HT-29 (cell line): ENCODE measurements at places on chromosomes 1 and 21. TPM values are rescaled to one million over a fixed set of nuclear protein-coding genes. Genes with fewer than 3 reads are reported as not detected.

DNA sequence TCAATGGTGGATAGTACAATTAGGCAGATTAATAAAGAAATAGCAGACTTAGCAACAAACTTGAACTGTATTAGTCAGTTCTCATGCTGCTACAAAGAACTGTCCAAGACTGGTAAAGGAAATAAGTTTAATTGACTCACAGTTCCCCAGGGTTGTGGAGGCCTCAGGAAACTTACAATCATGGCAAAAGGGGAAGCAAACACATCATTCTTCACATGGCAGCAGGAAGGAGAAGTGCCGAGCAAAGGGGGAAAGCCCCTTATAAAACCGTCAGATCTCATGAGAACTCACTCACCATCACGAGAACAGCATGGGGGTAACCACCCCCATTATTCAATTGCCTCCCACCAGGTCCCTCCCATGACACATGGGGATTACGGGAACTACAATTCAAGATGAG, 27.1 kb upstream of the PDE4B start:
- DNase-seq, result no peak

FAM72A gene
- 3.8 and 10.9 TPM in 2 replicates for total RNA-seq

- no peak for DNase-seq
Observed at GRCh38 chr1:167104256-167104633, 10.4 kb downstream of the STYXL2 start.

ANGPTL1 gene
- total RNA-seq, result not detected in 2 replicates

- no peak for DNase-seq
Observed at GRCh38 chr1:80418134-80418533, 1382.6 kb upstream of the ADGRL2 start.

GRCh38 chr1:231549733-231550447, 21.4 kb downstream of the TSNAX start:
- DNase-seq, result no peak

GRCh38 chr1:206589206-206589605, 23.1 kb downstream of the EIF2D start:
- no peak for DNase-seq

- DNase-seq, result no peak
Observed at GRCh38 chr1:160488347-160489058, 34.6 kb downstream of the SLAMF6 start.

- DNase-seq, result peak; percentile 36
Observed at GRCh38 chr1:87134625-87135328, 193.9 kb upstream of the LMO4 start.

GRCh38 chr1:101105877-101106276, 80.3 kb upstream of the DPH5 start:
- no peak for DNase-seq

GRCh38 chr1:154741741-154742495, 128.2 kb downstream of the KCNN3 start:
- DNase-seq, result peak; percentile 24

- DNase-seq, result no peak
Observed at GRCh38 chr1:151479462-151479861, 20.2 kb upstream of the POGZ start.

RUSC1 gene
- total RNA-seq, result 80.6 and 86.9 TPM in 2 replicates

MSH4 gene
- total RNA-seq, result 0.05 and 0.16 TPM in 2 replicates

GRCh38 chr21:34909492-34910292, 139.4 kb downstream of the RUNX1 start:
- DNase-seq, result no peak

DNA sequence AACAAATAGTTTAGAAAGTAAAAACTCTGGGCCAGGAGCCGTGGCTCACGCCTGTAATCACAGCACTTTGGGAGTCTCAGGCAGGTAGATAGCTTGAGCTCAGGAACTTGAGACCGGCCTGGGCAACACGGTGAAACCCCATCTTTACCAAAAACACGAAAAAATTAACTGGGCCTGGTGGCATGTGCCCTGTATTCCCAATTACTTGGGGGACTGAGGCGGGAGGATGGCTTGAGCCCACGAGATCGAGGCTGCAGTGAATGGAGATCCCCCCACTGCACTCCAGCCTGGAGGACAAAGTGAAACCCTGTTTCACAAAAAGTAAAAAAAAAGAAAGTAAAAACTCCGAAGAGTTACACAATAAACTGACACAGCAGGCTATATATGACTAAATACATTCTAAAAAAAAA, 10.6 kb downstream of the CEP170 start:
- no peak for DNase-seq

- no peak for DNase-seq
Observed at GRCh38 chr1:12610305-12610935, 7.6 kb downstream of the DHRS3 start.

COQ8A gene
- total RNA-seq, result 41.0 and 42.0 TPM in 2 replicates

- no peak for DNase-seq
Observed at GRCh38 chr1:167152192-167152876, 58.5 kb downstream of the STYXL2 start.

DNA sequence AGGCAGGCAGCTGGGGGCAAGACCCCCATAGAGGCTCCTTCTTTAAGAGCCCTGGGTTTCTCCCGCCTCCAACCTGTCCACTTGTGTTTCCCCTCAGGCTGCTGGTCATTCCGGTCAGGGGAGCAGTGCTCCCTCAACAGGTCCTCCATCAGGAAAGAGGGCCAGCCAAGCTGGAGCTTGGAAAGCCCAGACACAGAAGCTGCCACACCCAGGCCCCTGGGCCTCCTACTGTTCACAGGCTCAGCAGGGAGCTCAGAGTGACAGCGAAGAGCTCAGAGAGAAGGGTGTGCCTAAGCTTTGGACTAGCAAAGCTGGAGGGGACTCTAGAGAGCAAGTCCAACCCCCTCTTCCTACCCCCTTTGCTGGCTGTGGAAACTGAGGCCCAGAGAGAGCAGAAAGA, 10.3 kb upstream of the CDCP2 start:
- DNase-seq, result no peak

MAP1LC3C gene
- not detected in 2 replicates for total RNA-seq

GRCh38 chr21:39048064-39048463, 135.2 kb downstream of the PSMG1 start:
- peak; percentile 91 for DNase-seq

FGR gene
- total RNA-seq, result not detected in 2 replicates

DNA sequence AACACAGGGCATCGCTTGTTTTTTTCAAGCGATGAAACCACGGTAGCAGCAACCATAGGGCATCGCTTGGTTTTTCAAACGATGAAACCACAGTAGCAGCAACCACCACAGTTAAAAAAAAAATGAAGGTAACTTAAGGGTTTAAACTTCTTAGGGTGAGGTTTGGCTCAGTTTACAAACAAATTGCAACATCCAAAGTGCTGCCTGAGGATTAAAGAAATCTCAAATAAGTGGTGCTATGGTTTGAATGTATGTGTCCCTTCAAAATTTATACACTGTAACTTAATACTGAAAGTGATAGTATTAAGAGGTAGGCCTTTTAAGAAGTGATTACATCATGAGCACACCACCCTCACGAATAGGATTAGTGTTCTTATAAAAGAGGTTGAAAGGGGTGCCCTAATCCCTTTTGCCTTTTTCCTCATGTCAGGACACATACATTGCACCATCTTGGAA, 6.4 kb upstream of the GBP5 start:
- no peak for DNase-seq

DNA sequence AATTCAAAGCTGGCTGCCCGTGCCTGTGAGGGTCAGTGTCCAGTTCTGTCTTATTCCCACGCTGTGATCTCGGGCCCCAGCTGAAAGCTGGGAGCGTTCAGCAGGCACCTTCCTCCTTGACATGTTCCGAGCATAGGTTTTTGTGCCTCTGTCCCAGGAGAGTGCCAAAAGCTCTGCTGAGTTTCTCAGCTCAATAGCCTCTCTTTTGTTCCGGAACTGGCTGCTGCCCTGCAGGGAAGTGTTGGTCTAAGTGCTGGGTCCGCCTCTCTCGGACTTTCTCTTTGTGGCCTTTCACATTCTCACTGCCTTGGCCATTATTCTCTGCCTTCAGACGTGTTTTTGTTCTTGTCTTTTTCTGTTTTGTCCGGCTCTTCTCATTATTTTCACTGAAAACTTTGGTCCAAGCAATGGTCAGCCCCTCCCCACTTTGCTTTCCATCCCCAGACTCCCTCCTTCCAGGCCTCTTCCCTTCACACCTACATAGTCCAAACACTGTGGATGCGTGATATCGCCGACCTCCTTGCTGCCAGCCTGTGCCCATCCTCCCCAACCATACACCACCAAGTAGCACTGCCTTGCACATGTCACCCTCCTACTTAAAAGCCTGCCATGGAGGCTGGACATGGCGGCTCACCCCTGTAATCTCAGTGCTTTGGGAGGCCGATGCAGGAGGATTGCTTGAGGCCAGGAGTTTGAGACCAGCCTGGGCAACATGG, 233.8 kb downstream of the RHOU start:
- DNase-seq, result no peak

ARPC5 gene
- 110 and 113 TPM in 2 replicates for total RNA-seq

DNA sequence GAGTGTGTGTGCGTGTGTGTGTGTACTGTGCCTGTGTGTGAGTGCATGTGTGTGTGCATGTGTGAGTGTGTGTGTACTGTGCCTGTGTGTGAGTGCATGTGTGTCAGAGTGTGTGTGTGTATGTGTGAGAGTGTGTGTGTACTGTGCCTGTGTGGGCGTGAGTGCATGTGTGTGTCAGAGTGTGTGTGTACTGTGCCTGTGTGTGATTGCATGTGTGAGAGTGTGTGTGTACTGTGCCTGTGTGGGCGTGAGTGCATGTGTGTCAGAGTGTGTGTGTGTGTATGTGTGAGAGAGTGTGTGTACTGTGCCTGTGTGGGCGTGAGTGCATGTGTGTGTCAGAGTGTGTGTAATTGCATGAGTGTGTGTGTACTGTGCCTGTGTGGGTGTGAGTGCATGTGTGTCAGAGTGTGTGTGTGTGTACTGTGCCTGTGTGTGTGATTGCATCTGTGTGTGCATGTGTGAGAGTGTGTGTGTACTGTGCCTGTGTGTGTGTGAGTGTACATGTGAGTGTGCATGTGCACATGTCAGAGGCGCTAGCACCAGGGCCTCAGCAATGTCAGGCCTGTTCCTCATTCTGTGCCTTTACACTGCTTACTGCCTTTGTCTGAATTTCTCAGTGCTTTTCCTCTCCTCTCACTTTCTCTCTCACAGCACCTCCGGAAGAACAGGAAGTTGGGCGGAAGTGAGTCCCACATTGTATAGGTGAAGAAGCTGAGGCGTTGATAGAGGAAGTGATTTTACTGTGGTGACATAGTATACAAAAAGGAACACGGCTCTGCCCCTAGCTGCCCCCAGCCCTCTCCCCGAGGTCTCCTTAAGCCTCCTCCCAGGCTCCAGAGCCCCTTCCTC, 4.9 kb downstream of the SLC5A9 start:
- no peak for DNase-seq

GRCh38 chr1:97920276-97920831, 480 bp downstream of the DPYD start:
- DNase-seq, result peak; percentile 38

RBBP4 gene
- total RNA-seq, result 109 and 126 TPM in 2 replicates

C4BPA gene
- 0.18 and 1.1 TPM in 2 replicates for total RNA-seq

- no peak for DNase-seq
Observed at GRCh38 chr1:200337410-200337809, 72.4 kb downstream of the ZNF281 start.

DNA sequence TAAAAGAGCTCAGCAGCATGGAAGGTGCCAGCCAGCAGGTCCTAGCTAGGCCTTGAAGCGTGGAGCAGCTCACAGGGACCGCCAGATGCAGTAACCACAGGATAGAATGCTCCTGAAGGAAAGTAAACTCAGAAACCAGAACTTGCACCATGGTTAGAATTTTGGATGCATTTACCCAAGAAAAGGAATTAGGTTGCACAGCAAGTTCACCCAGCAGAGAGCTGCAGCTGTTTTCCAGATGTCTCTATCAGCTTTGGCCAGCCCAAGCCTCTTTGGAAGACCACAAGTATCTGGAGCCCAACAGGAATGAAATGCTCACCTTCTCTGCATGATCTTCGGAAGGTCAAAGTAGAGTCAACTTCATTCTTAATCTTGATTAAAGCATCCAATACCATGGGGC, 21.0 kb upstream of the ATP13A2 start:
- DNase-seq, result no peak

DNA sequence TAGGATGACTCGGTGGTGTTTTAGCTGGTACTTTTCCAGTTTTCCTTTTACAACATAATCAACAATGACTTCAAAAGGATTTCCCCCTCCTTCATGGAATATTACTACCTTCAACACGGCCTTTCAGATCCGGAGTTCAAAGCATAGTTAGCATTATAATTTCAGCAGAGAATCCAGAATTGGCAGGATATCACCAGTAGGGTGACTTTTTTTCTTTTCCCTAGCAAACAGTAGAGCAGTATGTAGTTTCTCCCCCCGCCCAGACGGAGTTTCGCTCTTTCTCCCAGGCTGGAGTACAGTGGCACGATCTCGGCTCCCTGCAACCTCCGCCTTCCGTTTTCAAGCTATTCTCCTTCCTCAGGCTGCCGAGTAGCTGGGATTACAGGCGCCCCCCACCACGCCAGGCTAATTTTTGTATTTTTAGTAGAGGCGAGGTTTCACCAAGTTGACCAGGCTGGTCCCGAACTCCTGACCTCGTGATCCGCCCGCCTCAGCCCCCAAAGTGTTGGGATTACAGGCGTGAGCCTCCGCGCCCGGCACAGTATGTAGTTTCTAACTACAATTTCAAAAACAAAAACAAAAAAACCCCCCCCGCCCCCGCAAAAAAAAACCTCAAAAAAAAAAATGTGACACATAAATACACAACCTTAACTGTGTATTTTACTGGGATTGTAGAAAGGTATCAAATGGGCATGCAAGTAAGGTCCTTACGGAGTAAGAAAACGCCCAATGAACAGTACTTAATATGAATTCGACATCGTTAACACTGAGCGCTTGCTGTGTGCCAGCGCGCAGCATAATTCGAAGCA, 1.5 kb upstream of the COX20 start:
- peak; percentile 79 for DNase-seq

DNA sequence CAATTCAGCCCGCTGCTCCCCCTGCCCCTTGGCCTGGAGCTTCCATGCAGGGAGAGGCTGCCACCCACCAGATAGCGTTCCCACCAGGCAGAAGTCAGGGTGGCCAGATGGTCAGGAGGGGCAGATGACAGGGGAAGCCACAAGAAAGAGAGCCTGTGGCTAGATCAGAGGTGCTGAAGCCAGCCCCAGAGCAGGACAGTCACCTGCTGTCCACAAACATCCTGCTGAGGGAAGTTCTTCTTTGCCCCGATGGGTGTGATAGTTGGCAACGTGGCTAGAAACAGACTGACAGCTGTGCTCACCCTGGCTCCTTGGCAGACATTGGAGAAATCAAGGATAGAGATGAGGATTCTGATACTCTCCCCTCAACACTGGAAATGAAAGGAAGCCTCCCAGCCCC, 27.2 kb upstream of the SRP9 start:
- no peak for DNase-seq

- DNase-seq, result no peak
Observed at GRCh38 chr21:45507888-45508508, 34.2 kb downstream of the SLC19A1 start.

DNA sequence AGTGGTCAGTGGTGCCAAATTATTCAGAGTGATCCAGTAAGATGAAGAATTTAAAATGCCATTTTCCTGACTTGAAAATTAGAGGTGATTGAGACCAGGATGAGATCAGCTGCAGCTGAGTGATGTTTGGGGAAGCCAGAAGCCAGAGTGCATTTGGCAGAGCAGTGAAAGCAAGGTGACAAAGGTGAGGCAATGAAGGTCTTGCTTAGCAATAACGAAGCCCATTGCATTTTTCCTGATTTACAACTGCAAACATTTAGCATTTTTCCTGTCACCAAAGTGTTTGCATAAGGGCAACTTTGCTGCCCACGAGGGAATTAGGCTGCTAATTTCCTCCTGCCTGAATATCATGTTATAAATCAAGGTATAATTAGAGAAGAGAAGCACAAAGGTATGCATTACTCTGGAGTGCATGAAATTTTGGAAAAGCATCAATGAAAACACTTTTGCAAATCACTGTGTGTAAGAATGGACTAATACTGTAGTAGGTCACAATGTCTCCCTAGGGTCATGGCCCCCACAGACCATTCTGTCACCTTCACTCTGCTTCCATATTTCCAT, 188.2 kb upstream of the LYPLAL1 start:
- DNase-seq, result no peak

ZNF695 gene
- 6.0 and 8.1 TPM in 2 replicates for total RNA-seq
